ENCODE measurements at places on chromosomes 12 and 14. TPM values are rescaled to one million over a fixed set of nuclear protein-coding genes. Genes with fewer than 3 reads are reported as not detected.

The HOMEZ gene
- total RNA-seq: 8.7 TPM

The MYF6 gene
- total RNA-seq: not detected

The TAS2R31 gene
- 0.97 TPM for total RNA-seq

The LHX5 gene
- total RNA-seq: not detected

The GLI1 gene
- 0.63 TPM for total RNA-seq

The ALDH2 gene
- 22.3 TPM for total RNA-seq

The KRT73 gene
- not detected for total RNA-seq

The ZFC3H1 gene
- total RNA-seq: 15.1 TPM

The BCL2L14 gene
- total RNA-seq: not detected

The NOPCHAP1 gene
- 1.2 TPM for total RNA-seq

The NUP107 gene
- total RNA-seq: 41.2 TPM

The CRIP1 gene
- total RNA-seq: 1.8 TPM

The DHRS2 gene
- total RNA-seq: not detected

The SLC6A13 gene
- total RNA-seq: not detected

The ZC2HC1C gene
- total RNA-seq: 5.3 TPM

The MANSC4 gene
- total RNA-seq: not detected

The LMNTD1 gene
- total RNA-seq: 0.13 TPM

The HSPA2 gene
- 28.9 TPM for total RNA-seq

The NRL gene
- total RNA-seq: not detected

The PTGDR gene
- not detected for total RNA-seq

The AKAP5 gene
- total RNA-seq: 0.89 TPM

The OR4K1 gene
- total RNA-seq: not detected

The CD69 gene
- total RNA-seq: not detected

The OR4E1 gene
- not detected for total RNA-seq

The DAO gene
- total RNA-seq: not detected

The RNASE3 gene
- total RNA-seq: not detected

The SIX4 gene
- 12.2 TPM for total RNA-seq

The BDKRB1 gene
- total RNA-seq: 5.5 TPM

The ESRRB gene
- not detected for total RNA-seq

The SARNP gene
- 65.1 TPM for total RNA-seq

Data from GM23248 (cell line).